Osteocyte (in vitro differentiated cells): ENCODE measurements at places on chromosomes 4 and X.

- no peak for DNase-seq
Measured at GRCh38 chr4:1732911-1733310, 11.6 kb downstream of the TACC3 start.

DNA sequence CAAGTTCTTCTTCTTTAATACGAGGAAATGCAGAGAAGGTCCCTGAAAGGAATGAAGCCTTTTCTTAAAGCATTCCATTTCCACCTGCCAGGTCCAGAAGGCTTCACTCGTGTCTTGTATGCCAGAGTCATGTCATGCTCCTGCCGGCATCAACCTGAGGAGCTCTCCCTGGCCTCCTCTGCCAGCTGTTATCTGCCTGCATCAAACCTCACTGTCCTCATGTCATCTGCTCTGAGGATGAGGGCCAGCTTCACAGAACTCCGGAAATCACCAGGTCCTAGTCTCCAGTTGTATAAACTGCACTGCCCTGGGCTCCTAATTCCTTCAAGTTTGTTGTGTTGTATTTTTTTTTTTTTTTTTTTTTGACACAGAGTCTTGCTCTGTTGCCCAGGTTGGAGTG lies 20.0 kb upstream of the S100G start:
- no peak for DNase-seq

DNA sequence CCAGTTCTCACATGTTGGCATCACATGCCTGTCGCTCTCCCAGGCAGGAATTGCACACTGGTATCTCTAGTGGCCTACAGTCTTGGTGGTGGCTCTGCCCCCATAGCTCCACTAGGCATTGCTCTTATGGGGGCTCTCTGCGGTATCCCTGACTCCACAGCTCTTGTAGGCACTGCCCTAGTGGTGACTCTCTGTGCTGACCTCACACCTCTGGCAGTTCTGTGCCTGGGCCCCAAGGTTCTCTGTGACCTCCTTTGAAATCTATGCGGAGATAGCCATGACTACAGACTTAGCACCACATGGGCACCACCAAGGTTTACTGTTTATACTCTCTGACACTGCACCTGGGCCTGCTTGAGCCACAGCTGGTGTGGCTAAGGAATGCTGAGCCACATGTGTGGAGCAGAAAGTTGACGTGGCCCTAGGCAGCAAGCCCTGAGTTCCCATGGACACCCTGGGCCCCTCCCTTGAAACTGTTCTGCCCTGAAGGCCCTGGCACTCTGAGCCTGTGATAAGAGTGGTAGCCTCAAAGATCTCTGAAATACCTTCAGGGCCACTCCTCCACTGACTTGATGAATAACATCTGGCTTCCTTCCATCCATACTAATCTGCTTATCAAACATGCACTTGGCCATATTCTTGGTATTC lies 8.0 kb downstream of the SLC9B1 start:
- no peak for DNase-seq

GRCh38 chrX:46837558-46838485 lies 979 bp downstream of the RP2 start:
- no peak for DNase-seq

DNA sequence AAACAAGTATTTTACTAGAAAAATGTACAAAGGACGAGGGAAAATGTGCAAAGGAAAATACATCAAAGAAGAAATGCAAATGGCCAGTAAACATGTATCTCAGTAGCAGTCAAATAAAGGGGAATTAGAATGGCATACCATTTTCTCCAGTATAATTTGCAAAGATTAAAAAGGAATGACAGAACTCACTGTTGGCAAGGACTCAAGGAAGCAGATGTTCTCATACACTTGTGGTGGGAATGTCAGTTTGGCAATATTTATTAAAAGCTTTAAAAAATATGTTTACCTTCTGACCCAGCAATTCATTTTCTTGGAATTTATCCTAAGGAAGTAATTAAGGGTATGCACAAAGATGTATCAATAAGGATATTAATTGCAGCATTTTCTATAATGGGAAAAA lies 7.6 kb downstream of the CLCN5 start:
- DNase-seq: no peak

GRCh38 chr4:173420324-173420752 lies 21.4 kb upstream of the SCRG1 start:
- DNase-seq: no peak

DNA sequence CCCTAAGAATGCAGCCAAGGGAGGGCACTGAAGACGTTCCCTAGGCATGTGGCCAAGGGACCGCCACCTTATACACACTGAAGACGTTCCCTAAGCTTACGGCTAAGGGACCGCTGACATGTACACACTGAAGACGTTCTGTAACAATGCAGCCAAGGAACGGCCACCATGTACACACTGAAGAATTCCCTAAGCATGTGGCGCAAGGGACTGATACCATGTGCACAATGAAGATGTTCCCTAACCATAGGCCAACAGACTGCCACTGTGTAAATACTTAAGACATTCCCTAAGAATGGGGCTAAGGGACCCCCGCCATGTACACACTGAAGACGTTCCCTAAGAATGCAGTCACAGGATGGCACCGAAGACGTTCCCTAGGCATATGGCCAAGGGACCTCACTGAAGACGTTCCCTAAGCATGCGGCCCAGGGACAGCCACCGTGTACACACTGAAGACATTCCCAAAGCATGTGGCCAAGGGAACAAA lies 36.1 kb downstream of the DHRSX start:
- DNase-seq: no peak
